ENCODE measurements at places on chromosomes 4 and X.

GRCh38 chrX:109952050-109952449 is 50.9 kb upstream of the TMEM164 start:
- no peak for DNase-seq

GRCh38 chr4:28557755-28558154 is 1697.1 kb downstream of the STIM2 start:
- DNase-seq, result no peak

DNA sequence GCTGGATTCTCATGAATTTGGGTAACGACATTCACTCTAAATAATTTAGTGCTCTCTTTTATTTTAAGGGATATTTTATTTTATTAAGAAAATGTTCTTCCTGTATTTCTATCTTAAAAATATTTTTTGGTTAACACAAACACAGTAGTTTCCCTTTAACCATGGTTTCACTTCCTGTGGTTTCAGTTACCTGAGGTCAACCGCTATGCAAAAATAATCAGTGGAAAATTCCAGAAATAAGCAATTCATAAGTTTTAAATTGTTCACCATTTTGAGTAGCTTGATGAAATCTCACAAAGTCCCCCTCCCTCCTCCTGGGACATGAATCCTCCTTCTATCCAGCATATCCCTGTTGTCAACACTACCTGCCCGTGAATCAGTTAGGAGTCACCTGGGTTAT is 71.4 kb downstream of the GBA3 start:
- no peak for DNase-seq

GRCh38 chrX:108412783-108413182 is 25.4 kb downstream of the COL4A6 start:
- DNase-seq, result no peak

DNA sequence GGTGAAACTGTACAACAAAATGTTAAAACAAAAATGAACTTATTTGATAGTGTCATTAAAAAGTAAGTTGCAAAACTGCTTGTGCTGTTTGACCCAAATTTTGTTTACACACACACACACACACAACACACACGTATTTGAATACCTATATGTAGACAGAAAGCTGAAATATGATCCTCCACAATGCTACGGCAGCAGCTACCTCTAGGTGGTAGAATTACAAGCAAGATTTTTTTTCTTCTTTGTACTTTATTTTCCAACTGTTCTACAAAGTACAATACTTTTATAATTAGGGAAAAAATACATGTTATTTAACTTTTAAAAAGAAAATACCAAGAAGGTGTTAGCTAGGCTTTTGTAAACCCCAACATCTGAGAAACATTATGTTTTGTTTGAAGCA is 1.2 kb downstream of the CYTL1 start:
- no peak for DNase-seq

DNA sequence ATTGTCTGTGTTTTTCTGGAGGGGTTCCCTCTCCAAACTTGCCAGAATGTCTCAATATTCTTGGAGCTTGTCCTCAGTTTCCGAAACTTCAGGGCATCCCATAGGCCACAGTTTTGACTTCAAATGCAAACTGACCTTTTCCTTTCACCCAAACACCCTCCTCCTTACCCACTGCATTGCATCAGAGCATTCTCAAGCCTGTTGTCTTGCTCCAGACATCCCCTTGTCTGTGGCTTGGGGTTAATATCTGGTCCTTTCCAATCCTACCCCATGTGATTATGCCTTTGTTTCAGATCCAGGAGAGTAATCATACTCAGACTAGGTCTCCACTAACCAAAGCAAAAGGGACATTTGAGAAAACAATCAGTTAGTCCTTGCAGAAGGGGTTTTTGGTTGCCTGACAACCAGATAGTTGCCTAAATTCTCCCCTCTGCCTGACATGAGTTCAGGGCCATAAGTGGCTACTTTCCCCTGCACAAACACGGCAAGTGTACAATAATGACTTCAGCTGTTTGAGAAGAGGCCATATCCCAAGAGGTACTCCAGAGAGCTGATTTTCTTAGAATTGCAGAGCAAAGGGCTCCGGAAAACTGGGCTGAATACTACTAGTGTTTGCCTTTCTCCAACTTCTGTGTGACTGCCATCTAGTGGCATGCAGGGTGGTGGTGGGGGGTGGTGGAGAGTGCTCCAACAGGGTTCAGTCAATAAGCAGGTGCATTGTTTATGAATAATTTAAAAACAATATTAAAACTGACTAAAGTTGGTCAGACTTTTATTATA is 130.2 kb downstream of the CHRDL1 start:
- DNase-seq, result no peak

DNA sequence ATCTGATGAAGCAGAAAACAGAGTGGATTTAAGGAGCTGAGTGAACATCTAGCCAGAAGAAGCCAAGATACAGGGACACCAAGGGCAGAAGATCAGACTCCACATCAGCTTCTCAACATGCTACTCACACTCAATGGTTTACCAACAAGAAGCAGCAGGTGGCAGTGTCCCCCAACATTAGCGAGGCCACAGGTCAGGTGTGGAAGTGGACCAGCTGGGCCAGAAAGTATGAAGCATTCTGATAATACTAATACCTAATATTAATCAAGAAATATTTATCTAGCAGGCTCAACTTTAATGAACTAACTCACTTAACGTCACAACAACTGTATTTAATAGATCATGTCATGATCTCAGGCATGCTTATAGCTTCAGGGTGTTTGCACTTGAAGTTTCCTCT is 73.4 kb upstream of the TTC29 start:
- peak; percentile 60 for DNase-seq

DNA sequence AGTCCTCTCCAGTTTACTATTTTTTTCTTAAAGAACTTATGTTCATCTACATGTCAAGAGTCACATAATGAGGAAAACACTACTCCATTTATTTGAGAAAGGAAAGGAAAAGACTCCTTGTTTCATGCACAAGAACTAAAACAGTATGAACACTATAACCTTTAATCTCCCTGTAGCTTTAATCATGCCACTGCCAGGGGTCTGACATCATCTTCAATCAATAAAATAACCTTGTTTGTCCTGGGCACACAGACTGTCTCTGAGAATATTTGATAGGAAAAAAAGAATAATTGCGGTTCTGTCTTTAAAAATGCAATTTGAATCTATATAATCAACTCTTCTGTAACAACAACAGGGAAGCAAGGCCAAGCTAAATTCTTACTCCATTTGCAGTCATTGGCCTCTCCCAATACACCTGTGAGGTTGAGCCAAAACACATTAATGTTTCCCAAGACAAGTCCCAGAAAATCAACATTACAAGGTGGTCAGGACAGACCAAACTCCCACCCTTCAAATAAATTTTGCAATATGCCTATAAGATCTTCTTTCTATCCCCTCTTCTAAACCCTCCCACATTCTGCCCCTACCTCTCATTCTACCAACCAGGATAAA is 13.2 kb downstream of the AMOT start:
- DNase-seq, result no peak

DNA sequence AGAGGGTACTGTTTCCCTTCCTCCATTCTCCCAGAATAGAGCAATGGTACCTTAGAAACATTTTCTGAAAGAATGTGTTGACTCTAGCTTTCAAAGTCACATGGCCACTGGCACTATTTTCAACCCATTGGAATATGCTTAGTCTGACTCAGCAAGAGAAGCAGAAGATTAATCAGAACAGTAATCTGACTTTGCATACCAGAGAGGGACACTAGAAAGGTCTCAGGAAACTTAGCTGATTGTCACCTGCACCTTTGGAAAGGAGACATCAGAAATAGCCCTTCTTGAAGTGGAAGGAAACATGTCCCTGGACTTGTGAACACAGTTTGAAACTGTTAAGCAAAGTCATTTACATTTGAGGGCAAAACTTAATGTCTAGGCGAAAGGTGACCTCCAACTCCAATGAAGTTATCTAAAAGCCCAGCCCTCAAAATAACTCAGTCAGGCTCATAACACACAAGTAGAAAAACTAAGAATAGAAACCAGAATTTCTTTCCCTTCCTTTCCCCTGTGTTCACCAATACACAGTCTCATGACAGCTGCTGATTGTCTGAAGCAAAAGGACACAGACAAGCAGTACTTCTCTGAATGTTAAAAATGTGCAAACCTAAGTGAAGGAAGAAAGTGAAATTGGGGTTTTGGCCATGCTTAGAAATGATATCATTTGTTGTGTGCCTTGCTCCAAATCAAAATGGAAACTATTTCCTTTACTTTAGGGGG is 270.8 kb downstream of the GRIA3 start:
- no peak for DNase-seq

GRCh38 chr4:166197166-166197565 is 324.1 kb downstream of the TLL1 start:
- DNase-seq, result no peak

- no peak for DNase-seq
Measured at GRCh38 chr4:24063731-24064130, 173.9 kb upstream of the PPARGC1A start.

DNA sequence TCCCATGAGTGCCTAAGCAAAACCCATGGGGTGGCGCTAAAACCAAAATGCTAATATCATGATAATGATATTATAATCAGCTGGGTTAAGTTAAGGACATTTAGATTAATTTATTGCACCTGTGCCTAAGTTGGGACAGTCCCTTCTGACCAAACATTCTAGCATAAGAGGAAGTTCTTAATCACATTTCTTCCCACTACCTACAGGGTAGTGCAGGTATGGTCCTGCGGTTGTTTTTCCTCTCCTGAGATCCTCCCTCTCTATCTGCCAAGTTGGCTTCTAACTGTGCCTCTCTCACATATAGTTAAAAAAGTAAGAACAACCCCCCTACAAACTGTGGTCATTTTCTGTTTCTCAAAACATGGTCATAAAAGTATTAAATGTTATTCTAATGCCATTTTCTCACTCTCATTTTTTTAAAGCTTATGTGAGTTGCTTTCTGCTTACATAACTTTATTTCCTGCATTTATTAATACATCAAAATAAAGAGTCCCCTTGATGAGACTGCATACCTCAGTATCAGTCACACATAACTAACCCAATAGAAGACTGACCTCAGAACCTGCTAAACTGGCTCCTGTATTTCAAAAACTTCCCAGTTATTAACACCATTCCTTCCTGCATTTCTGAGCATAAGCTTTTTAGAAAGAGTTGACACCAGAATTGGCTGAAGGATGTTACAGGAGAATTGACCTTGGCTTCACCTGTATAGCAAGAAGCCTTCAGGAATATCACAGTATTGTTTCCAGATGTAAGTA is 1332.5 kb downstream of the FSTL5 start:
- no peak for DNase-seq

DNA sequence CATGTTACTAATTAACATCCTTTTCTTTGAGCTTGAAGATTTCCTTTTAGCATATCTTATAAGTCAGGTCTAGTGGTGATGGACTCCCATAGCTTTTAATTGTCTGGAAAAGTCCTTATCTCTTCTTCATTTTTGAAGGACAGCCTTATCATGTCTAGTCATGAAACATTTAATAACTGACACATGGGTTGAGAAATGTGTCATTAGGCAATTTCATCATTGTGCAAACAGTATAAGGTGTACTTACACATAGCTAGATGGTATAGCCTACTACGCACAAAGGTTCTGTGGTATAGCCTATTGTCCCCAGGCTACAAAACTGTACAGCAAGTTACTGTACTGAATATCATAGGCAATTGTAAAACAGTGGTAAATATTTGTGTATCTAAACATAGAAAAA is 34.5 kb upstream of the ALG13 start:
- DNase-seq, result no peak

DNA sequence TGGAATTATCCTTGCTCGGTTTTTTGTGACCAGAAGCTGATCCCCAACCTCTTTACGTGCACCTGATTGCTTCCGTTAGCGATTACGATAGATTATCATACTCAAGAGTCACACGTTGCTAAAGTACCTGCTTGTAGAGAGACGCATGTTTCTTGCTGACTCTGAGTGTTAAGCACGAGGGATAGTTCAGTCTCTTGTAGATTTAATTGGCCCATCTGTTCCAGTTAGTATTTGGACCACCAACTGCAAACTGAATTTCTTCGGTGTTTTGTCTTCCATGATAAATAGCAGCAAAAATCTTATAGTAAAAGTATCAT is 516 bp upstream of the COX18 start:
- DNase-seq, result no peak

DNA sequence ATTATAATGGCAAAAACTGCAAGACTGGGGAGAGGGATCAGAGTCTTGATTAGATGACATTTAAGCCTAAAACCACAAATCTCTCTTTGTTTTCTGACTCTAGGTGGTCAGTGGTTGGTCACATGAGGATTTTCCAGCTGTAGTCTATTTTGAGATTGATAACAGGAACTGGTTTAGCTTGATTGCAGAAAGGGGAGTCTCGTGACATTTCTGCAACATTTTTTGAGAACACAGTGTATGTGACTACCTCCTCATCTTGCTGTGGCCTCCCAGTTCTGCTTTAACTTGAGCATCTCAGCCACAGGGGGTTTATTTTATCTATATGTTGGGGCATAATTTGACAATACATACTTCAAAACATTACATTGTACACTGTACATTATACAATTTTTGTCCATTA is 726.4 kb upstream of the MAGEB2 start:
- DNase-seq, result no peak
